ENCODE measurements at places on chromosomes 7 and 10.

GRCh38 chr7:77696643-77697534 is 630 bp downstream of the RSBN1L start:
- peak; percentile 65 for DNase-seq

DNA sequence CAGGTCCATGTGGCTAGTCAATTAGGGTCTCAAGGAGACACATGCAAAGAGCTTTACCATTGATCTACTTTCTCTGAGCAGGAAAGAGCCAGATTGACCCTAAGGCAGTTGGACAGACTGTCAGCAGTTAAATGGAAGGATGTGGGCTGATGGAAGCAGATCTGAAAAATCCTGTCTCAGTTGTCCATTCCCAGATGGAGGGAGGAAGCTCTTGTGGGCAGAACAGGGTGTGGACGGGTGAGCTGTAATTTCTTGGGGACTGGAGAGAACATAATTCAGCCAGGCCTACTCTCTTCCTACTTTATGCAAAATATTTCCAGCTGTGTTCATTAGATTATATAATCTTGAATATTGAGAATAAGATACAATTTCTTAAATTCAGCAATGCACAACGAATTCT is 163.6 kb downstream of the GNAT3 start:
- no peak for DNase-seq

DNA sequence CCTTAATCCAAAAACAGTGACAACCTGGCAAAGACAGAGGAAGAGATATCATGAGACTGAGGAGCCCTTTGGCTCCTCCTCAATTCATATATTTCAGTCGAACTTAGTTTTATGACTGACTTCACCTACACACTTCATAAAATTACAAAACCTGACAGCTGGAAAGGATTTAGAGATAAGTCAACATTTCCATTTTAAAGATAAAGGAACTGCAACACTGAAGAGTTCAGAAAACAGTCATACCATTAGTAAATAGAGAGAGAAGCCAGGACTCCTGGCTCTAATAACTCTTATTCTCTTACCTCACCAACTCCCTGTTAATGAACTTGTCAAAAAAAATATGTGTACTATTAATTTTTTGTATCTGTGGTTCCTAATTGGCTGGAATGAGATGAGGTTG is 141.0 kb upstream of the COL1A2 start:
- no peak for DNase-seq

DNA sequence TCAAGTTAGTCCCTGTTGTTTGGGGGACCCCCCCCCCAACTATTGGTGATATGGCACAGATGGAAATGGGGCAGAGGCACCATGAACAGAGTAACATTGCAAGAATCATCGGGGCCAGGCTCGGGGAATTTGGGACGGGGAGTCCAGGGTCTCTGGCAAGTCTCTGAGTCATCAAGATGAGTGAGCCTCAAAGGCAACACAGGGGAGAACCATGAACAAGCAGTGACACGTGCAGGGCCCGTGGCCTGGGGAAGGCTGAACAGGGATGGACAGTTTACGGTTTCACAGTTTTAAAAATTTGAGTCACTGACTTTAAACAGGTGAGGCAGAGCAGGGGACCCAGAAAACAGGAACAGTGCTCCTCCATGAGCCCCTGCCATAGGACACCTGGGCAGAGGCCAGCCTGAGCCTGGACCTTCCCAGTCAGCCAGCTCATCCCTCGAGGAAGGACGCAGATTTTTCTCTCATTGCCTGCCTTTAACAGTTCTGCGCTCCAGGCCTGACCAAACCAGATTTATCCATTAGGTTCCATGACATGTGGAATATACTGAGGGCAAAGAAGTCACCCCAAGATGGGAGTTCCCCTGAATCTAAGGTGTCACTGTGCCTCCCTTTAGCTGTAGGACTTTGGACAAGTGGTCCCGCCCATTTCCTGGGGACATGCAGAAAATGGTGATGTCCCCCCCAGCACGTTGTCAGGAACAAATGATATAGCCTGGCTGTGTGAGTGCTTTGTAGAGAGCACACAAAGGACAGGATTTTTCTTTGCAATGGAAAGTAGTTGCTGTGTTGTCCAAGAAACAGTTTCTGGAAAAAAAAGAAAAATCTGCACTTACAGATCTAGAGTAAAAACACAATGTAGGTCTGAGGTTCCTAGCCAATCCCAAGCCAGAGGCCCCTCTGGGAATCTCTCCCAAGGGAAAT is 23.8 kb downstream of the CHST15 start:
- no peak for DNase-seq

Measured in hematopoietic multipotent progenitor cell treated with erythropoietin and hydrocortisone succinate and interleukin-3 and kit ligand, for 8 days (in vitro differentiated cells).